ENCODE measurements at places on chromosomes 6 and 20. TPM values are rescaled to one million over a fixed set of nuclear protein-coding genes. Genes with fewer than 3 reads are reported as not detected.
A peak's percentile ranks its signal among the peaks of the same experiment; 100 is the strongest.

GRCh38 chr20:57074386-57074785 lies 192.1 kb downstream of the BMP7 start:
- no peak overlapping the region for H3K27ac ChIP-seq
- DNase-seq, result no peak
- H3K27me3 ChIP-seq, result peaks cover 37% of the 10 kb centered on the region
- H3K4me3 ChIP-seq, result no peak overlapping the region
- no peaks in the 10 kb centered on the region for H3K36me3 ChIP-seq

- no peaks in the 10 kb centered on the region for H3K4me1 ChIP-seq
- no peak overlapping the region for H3K4me3 ChIP-seq
- no peaks in the 10 kb centered on the region for H3K36me3 ChIP-seq
- H3K27ac ChIP-seq, result no peak overlapping the region
These were observed 7.4 kb upstream of the UTRN start for GRCh38 chr6:144277605-144278227.

GRCh38 chr6:27517928-27518787 lies 45.3 kb upstream of the ZNF184 start:
- H3K27me3 ChIP-seq, result no peaks in the 10 kb centered on the region
- peak overlapping the region; percentile 96 for H3K27ac ChIP-seq
- H3K36me3 ChIP-seq, result no peaks in the 10 kb centered on the region
- peaks cover 9% of the 10 kb centered on the region for H3K4me1 ChIP-seq
- DNase-seq, result no peak
- H3K4me3 ChIP-seq, result peak overlapping the region; percentile 66

- DNase-seq, result no peak
- H3K27ac ChIP-seq, result no peak overlapping the region
- no peaks in the 10 kb centered on the region for H3K27me3 ChIP-seq
- H3K4me3 ChIP-seq, result no peak overlapping the region
- H3K36me3 ChIP-seq, result no peaks in the 10 kb centered on the region
These were observed 397.8 kb downstream of the KIF16B start for GRCh38 chr20:16175322-16175961.

GRCh38 chr6:70398783-70399728 lies 14.3 kb upstream of the FAM135A start:
- no peaks in the 10 kb centered on the region for H3K27me3 ChIP-seq
- no peak overlapping the region for H3K27ac ChIP-seq
- no peak for DNase-seq

- H3K4me1 ChIP-seq, result no peaks in the 10 kb centered on the region
- no peak overlapping the region for H3K4me3 ChIP-seq
- H3K36me3 ChIP-seq, result no peaks in the 10 kb centered on the region
These were observed 143.4 kb downstream of the ADGRB3 start for GRCh38 chr6:68778356-68779020.

GRCh38 chr20:53845980-53846379 lies 224.4 kb downstream of the BCAS1 start:
- no peak for DNase-seq
- no peaks in the 10 kb centered on the region for H3K36me3 ChIP-seq
- H3K4me1 ChIP-seq, result peaks cover 4% of the 10 kb centered on the region
- no peak overlapping the region for H3K27ac ChIP-seq
- H3K4me3 ChIP-seq, result no peak overlapping the region

- no peak overlapping the region for H3K27ac ChIP-seq
- DNase-seq, result no peak
- H3K4me3 ChIP-seq, result no peak overlapping the region
These were observed 268.5 kb upstream of the FOXQ1 start for GRCh38 chr6:1043458-1043836.

- peak overlapping the region; percentile 100 for H3K27ac ChIP-seq
- H3K27me3 ChIP-seq, result no peaks in the 10 kb centered on the region
- no peak for DNase-seq
- H3K36me3 ChIP-seq, result no peaks in the 10 kb centered on the region
These were observed 681 bp downstream of the DIDO1 start for GRCh38 chr20:62925420-62926228.

GRCh38 chr6:139540894-139541293 lies 166.4 kb upstream of the CITED2 start:
- no peak overlapping the region for H3K27ac ChIP-seq
- no peaks in the 10 kb centered on the region for H3K4me1 ChIP-seq
- no peaks in the 10 kb centered on the region for H3K36me3 ChIP-seq
- H3K4me3 ChIP-seq, result no peak overlapping the region

GRCh38 chr6:143262859-143263258 lies 187.6 kb downstream of the ADAT2 start:
- no peak overlapping the region for H3K27ac ChIP-seq
- no peaks in the 10 kb centered on the region for H3K27me3 ChIP-seq
- H3K36me3 ChIP-seq, result no peaks in the 10 kb centered on the region
- H3K4me1 ChIP-seq, result no peaks in the 10 kb centered on the region
- DNase-seq, result no peak

DNA sequence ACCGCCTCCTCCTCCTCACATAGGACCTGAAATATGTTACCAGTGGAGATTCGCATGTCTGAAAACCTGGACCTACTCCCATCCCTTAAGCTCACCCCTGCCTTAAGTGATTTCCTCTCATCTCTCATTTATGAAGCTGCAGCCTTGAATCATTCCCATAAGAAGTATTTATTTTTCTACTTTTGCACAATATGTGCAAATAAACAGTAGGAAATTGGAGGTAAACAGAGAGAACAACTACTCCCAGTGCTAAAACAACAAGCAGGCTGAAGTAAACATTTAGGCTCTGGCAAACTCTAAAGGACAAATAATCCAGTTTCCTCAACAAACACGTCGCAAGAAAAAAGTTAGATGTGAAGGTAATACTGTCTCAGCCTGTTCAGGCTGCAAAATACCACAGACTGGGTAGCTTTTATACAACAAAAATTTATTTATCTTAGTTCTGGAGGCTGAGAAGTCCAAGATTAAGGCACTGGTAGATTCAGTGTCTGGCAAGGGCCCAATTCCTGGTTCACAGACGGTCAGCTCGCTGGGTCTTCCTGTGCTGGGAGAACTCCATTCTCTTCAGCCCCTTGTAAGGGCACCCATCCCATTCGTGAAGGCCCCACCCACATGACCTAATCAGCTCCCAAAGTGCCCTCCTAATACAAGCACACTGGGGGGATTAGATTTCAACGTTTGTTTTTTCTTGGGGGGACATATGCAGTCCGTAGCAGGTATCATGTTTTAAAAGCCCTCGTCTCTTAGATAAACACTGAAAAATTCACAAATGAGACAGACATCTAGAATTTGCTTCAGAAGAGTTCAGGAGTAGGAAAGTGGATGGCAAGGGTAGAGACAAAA lies 15.6 kb downstream of the SPATA2 start:
- no peak overlapping the region for H3K4me3 ChIP-seq
- no peak for DNase-seq
- no peaks in the 10 kb centered on the region for H3K36me3 ChIP-seq
- H3K27ac ChIP-seq, result no peak overlapping the region
- H3K27me3 ChIP-seq, result no peaks in the 10 kb centered on the region

GRCh38 chr6:53581173-53581773 lies 36.4 kb upstream of the GCLC start:
- H3K36me3 ChIP-seq, result no peaks in the 10 kb centered on the region
- no peaks in the 10 kb centered on the region for H3K27me3 ChIP-seq
- DNase-seq, result no peak
- H3K27ac ChIP-seq, result peak overlapping the region; percentile 37
- no peak overlapping the region for H3K4me3 ChIP-seq

DNA sequence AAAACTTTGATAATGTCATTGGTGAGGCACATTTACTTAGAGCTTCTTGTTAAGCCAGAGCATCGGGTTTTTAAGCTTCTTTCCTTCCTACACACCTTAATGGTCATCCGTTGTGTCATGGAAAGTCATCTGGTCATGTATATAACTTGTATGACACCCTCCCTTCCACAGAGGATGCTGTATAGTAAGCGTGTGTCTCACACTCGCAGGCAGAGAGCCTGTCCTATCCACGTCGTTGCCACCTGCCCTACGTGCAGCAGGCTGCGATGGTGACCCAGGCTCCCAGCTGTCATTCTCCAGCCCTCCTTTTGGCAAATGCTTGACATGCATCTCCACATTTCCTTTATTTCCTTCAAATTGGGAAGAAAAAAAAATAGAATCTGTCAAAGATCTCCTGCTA lies 85.6 kb downstream of the MYB start:
- no peak overlapping the region for H3K4me3 ChIP-seq
- no peak for DNase-seq
- H3K36me3 ChIP-seq, result no peaks in the 10 kb centered on the region
- H3K27me3 ChIP-seq, result no peaks in the 10 kb centered on the region
- H3K4me1 ChIP-seq, result no peaks in the 10 kb centered on the region
- no peak overlapping the region for H3K27ac ChIP-seq

GRCh38 chr6:148309301-148309700 lies 33.3 kb upstream of the SASH1 start:
- no peak overlapping the region for H3K4me3 ChIP-seq
- DNase-seq, result no peak
- no peaks in the 10 kb centered on the region for H3K4me1 ChIP-seq
- H3K36me3 ChIP-seq, result no peaks in the 10 kb centered on the region
- no peak overlapping the region for H3K27ac ChIP-seq

DNA sequence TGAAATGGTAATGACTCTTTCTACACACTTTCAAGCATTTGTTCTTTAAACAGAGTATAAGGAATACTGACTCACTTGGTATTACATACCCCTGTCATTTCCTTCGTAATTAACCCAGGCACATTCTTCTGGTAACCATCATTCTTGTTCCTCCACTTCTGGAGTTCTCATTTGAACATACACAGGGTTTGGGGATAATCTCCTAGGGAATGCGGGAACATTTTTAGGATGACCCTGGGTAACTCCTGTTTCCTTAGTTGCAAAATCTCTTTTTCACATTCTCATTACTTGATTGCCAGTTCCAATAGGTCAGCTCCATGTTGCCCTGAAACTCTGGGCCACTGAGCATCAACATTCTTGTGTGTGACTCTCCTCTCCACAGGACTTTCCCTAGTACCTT lies 51.5 kb upstream of the E2F3 start:
- H3K4me3 ChIP-seq, result no peak overlapping the region
- H3K4me1 ChIP-seq, result no peaks in the 10 kb centered on the region
- H3K27me3 ChIP-seq, result no peaks in the 10 kb centered on the region
- no peaks in the 10 kb centered on the region for H3K36me3 ChIP-seq
- no peak for DNase-seq

DNA sequence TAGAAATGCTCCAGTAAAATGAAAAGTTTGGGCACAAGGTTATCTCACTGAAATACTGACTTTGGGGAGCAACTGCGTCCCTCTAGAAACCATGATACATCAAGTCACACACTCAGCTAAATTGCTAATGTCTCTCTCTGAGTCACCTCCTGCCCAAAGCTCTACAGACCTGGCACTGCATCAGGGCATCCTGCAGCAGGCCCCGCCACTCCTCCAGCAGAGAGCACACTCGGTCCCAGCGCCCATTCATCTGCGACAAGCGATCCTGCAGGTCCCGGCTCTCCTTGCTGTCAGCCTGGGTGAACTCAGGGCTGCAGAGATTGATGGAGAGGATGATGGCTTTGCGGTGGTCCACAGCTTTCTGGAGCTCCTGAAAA lies 329.0 kb downstream of the ESR1 start:
- no peak overlapping the region for H3K27ac ChIP-seq
- H3K27me3 ChIP-seq, result no peaks in the 10 kb centered on the region
- no peaks in the 10 kb centered on the region for H3K4me1 ChIP-seq
- no peak for DNase-seq
- peaks cover 90% of the 10 kb centered on the region for H3K36me3 ChIP-seq
- no peak overlapping the region for H3K4me3 ChIP-seq

The MUCL3 gene
- total RNA-seq, result not detected

The DUSP15 gene
- total RNA-seq, result 31.8 TPM

The CHRNA4 gene
- 0.20 TPM for total RNA-seq

The PLEKHG1 gene
- 31.2 TPM for total RNA-seq

The GINS1 gene
- 0.60 TPM for total RNA-seq

The SLC22A2 gene
- total RNA-seq, result not detected

The OPN5 gene
- total RNA-seq, result not detected

The HLA-DQA1 gene
- 0.30 TPM for total RNA-seq

The SLCO4A1 gene
- total RNA-seq, result 29.1 TPM

The PTCHD4 gene
- 2.7 TPM for total RNA-seq

The CDS2 gene
- total RNA-seq, result 35.0 TPM

All from tibial nerve (tissue), 4 donors.